Left hindlimb (tissue), 1 donor: ENCODE measurements at places on chromosomes 7 and 10.

DNA sequence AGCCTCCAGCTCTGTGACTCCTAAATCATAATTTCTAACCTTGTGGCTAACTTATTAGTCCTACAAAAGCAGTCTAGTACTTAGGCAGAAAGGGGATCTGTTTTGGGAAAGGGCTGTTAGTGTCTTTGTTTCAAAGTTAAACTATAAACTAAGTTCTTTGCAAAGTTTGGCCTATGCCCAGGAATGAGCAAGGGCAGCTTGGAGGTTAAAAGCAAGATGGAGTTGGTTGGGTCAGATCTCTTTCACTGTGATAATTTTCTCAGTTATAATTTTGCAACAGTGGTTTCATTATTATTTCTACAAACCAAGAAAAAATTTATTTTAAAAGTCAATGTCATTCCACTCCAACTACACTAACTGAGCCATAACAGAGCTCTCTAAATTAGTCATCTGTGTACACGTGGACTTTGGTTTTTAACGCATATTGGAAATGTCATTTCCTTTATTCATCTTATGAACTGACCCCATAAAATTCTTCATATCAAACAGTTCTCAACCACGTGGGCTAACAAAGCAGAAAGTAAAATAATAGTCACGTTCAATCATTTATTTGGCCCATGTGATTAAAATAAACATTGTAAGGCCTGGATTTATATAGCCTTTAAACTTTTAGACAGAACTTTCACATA is 143.2 kb upstream of the C7orf33 start:
- no peak for DNase-seq

DNA sequence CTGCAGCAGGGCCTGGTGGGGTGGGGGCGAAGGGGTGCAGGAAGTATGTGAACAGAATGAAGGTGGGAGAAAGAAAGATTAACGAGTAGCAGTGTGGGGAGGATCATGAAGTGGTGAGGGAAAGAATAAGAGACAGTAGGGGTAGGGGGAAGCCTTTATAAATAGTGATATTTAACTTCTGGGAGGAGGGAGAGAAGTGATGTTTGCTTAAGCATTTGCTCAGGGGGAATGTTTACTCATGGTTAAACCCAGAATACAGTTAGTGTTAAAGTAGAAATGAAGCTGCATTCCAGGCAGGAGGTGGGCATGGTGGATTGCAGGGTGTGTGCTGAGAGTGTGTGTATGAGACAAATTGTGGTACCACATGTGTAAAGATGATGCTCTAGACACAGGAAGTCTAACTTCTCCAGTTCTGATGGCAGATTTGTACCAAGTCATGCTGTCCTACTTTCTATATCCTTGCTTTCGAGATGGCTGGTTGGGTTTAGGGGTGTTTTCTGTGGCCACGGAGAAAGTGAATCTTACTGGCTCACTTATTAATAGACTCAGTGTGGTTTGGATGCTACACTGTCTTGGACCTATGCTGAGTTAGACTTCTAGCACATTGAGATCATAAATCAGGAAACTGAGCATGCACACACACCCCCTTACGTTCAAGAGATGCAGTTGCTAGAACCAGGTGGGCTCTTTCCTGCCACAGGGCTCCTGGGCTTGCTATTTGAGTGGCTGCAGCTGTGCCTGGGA is 10.6 kb upstream of the DNMBP start:
- no peak for DNase-seq

DNA sequence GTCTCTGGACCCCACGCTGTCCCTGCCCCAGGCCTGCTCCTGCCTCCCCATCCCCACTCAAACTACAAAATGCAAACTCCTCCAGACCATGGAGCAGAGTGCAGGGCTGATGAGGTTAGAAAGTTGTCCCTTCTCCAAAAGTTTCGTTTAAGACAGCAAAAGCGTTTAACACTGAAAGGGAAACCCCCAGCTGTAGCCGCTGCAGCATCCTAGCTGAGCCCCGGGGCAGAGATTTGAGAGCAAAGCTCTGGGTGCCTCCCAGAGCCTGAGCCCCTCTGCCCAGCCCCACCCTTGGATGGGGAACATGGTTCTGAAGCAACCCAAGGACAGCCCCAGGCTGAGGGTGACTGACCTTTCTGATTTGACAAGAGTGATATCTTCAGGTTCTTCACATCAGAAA is 52.8 kb upstream of the ENO4 start:
- no peak for DNase-seq

DNA sequence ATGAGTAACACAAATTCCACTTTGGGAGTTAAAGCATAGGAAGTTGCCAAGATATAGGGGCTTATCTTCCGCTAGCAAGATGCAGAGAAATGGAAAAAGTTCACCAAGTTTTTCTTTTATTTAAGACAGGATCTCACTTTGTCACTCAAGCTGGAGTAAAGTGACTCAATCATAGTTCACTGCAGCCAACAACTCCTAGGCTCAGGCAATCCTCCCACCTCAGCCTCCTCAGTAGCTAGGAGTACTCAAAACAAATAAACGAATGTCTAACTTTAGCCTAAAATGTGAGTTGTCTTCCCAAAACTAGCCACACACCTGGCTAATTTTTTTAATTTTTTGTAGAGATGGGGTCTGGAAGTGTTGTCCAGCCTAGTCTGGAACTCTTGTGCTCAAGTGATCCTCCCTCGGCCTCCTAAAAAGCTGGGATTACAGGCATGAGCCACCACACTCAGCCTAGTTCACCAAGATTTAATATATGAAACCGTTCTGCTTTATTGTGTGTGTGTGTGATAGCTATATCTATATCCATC is 9.9 kb downstream of the VIM start:
- DNase-seq: no peak

- no peak for DNase-seq
Measured at GRCh38 chr10:13414855-13415254, 66.8 kb upstream of the SEPHS1 start.
